Type B pancreatic cell (in vitro differentiated cells): ENCODE measurements at places on chromosomes 1 and 21. TPM values are rescaled to one million over a fixed set of nuclear protein-coding genes. Genes with fewer than 3 reads are reported as not detected.

AHDC1 gene
- total RNA-seq: 49.3 and 61.0 TPM in 2 replicates

GRCh38 chr21:42155045-42155855 is 63.7 kb upstream of the ABCG1 start:
- peaks cover 29% of the 10 kb centered on the region for H3K4me1 ChIP-seq
- no peak overlapping the region for H3K4me3 ChIP-seq
- H3K27me3 ChIP-seq: no peaks in the 10 kb centered on the region
- DNase-seq: no peak
- H3K36me3 ChIP-seq: no peaks in the 10 kb centered on the region

GRCh38 chr21:45129189-45129923 is 55.0 kb downstream of the ADARB1 start:
- peaks cover 21% of the 10 kb centered on the region for H3K4me1 ChIP-seq
- H3K4me3 ChIP-seq: no peak overlapping the region
- H3K27ac ChIP-seq: peak overlapping the region; percentile 34
- no peaks in the 10 kb centered on the region for H3K27me3 ChIP-seq
- no peak for DNase-seq

CRB1 gene
- 5.7 and 14.7 TPM in 2 replicates for total RNA-seq

GRCh38 chr1:24406788-24407187 is 6.8 kb downstream of the STPG1 start:
- H3K4me1 ChIP-seq: peaks cover under 1% of the 10 kb centered on the region
- no peak for DNase-seq
- no peak overlapping the region for H3K27ac ChIP-seq
- H3K27me3 ChIP-seq: no peaks in the 10 kb centered on the region

CFHR2 gene
- not detected in 2 replicates for total RNA-seq

DAB1 gene
- total RNA-seq: 7.2 and 7.3 TPM in 2 replicates

DNA sequence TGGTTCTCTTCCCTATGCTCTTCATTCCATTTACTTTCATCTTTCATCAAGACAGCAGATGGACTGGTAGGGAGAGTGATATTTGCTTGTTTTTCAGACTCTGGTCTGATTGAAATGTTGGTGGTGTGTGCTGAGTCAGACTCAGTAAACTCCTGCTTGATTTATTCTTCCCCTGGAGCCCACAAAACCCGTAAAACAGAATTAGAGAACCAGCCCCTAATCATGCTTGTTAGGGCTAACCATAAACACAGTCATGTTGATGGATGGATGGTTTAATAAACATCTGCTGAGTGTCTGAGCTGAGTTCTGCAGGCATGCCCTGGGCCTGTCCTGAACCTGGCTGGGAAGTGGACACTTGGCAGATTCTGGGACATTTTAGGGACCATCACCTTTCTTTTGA is 24.8 kb downstream of the NOS1AP start:
- DNase-seq: no peak
- no peaks in the 10 kb centered on the region for H3K27me3 ChIP-seq
- H3K36me3 ChIP-seq: peaks cover 18% of the 10 kb centered on the region
- peak overlapping the region; percentile 17 for H3K4me3 ChIP-seq
- peaks cover 26% of the 10 kb centered on the region for H3K4me1 ChIP-seq
- peak overlapping the region; percentile 63 for H3K27ac ChIP-seq

- H3K36me3 ChIP-seq: peaks cover 10% of the 10 kb centered on the region
- peaks cover 28% of the 10 kb centered on the region for H3K4me1 ChIP-seq
- no peak for DNase-seq
- H3K27ac ChIP-seq: peak overlapping the region; percentile 74
- no peaks in the 10 kb centered on the region for H3K27me3 ChIP-seq
Observed at GRCh38 chr1:23380719-23381118, 11.1 kb upstream of the ZNF436 start.

DNA sequence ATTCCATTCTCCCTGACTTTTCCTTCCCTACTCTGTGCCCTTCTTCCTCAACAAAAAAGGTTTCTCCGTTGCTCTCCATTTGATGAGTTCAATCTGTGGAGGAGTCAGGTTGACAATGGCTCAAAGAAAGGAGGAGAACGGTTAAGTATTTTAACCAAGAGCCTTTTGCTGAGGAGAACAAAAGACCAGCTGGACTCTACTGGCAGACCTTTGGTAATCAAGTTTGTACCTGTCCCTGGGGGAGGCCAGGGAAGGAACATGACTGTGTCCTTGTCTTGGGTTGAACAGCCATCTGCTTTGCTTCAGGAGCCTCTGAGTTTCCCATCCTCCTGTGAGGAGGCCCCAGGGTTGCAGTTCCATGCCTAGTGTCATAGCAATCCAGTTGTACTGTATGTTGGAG is 29.9 kb downstream of the TTF2 start:
- no peak for DNase-seq
- H3K36me3 ChIP-seq: peaks cover 26% of the 10 kb centered on the region
- H3K4me1 ChIP-seq: peaks cover 19% of the 10 kb centered on the region
- no peak overlapping the region for H3K27ac ChIP-seq

GRCh38 chr1:107870696-107871095 is 94.3 kb downstream of the VAV3 start:
- no peak for DNase-seq
- no peak overlapping the region for H3K27ac ChIP-seq
- no peaks in the 10 kb centered on the region for H3K36me3 ChIP-seq
- H3K4me3 ChIP-seq: no peak overlapping the region
- no peaks in the 10 kb centered on the region for H3K27me3 ChIP-seq

DNA sequence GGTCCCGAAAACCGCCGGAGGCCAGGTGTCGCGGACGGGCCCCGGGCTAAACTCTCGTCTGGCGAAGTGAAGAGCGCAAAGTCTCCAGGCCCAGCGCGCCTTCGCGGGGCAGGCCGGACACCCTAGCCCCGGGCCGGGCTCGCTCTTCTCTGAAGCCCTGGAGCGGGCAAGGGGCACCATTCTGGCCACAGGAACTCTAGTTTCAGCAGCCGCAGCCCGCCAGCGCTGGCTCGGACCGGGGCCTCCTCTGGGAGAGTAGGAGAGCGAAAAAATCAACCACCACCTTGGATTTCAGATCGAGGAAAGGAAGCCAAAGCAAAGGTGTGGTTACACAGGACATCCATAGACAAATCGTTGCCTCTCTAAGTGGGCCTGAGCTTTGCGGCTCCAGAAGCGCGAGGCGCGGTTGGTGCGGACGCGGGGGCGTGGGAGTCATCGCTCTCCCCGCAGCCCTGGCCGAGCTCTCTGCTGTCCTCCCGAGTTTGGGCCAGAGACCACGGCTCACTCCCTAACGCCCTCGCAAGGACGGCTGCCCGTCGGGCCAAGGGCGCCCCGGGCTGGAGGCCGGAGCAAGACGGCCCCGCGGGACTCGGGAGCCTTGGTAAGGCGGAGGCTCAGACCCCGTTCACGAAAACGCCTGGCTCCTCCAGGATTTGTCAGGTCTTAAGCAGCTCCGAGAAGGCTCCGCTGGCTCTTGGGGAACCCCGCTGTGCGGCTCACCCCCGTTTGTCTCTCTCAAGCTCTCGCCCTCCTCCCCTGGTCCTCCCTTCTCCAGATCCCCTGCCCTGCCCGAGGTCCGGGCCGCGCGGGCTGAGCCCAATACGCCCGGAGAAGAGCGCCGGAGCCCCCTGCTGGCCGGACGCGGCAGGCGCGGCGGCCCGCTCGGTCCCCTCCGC is 132.9 kb upstream of the DPYD start:
- peak; percentile 73 for DNase-seq
- H3K27me3 ChIP-seq: peaks cover 78% of the 10 kb centered on the region
- H3K4me1 ChIP-seq: no peaks in the 10 kb centered on the region
- H3K36me3 ChIP-seq: no peaks in the 10 kb centered on the region
- H3K4me3 ChIP-seq: peak overlapping the region; percentile 74

GRCh38 chr1:157870490-157870889 is 28.9 kb upstream of the CD5L start:
- no peak overlapping the region for H3K4me3 ChIP-seq
- DNase-seq: no peak
- peaks cover 16% of the 10 kb centered on the region for H3K27me3 ChIP-seq
- no peak overlapping the region for H3K27ac ChIP-seq
- no peaks in the 10 kb centered on the region for H3K36me3 ChIP-seq

DNA sequence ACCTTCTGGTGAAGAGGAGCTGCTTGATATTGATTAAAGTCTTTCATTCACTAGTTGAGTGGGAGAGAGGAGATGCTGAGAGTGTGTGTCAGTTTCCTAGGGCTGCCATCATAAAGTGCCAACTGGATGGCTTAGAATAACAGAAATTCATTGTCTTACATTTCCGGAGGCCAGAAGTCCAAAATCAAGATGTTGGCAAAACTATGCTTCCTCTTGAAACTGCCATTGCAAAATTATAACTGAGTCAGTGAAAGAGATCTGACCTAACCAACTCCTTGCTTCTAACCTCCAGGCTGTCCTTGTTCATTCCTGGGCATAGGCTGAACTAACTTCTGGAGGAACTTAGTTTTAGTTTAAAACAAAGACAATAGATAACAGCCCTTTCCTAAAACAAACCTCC is 47.1 kb downstream of the PTGS2 start:
- H3K27ac ChIP-seq: no peak overlapping the region
- no peak for DNase-seq
- H3K4me3 ChIP-seq: no peak overlapping the region
- no peaks in the 10 kb centered on the region for H3K4me1 ChIP-seq

- no peak overlapping the region for H3K4me3 ChIP-seq
- DNase-seq: peak; percentile 55
- H3K4me1 ChIP-seq: no peaks in the 10 kb centered on the region
- H3K27ac ChIP-seq: no peak overlapping the region
- H3K27me3 ChIP-seq: no peaks in the 10 kb centered on the region
Observed at GRCh38 chr1:228309326-228310067, 97.1 kb downstream of the TRIM11 start.

DNA sequence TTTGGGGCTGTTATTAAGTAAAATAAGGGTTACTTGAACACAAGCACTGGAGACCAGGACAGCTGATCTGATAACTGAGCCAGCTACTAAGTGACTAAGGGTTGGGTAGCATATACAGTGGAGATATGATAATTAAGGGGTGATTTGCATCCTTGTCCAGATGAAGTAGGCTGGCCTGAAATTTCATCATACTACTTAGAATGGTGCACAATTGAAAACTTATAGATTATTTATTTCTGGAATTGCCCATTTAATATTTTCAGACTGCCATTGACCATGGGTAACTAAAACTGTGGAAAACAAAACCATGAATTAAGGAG is 3.8 kb upstream of the CD1B start:
- DNase-seq: no peak
- H3K27me3 ChIP-seq: no peaks in the 10 kb centered on the region
- no peak overlapping the region for H3K4me3 ChIP-seq
- H3K36me3 ChIP-seq: no peaks in the 10 kb centered on the region

TCEA3 gene
- 8.8 and 9.2 TPM in 2 replicates for total RNA-seq

SPRR3 gene
- total RNA-seq: 155 and 164 TPM in 2 replicates

GJA8 gene
- total RNA-seq: not detected in 2 replicates

SFN gene
- total RNA-seq: 27.7 and 86.8 TPM in 2 replicates

DNA sequence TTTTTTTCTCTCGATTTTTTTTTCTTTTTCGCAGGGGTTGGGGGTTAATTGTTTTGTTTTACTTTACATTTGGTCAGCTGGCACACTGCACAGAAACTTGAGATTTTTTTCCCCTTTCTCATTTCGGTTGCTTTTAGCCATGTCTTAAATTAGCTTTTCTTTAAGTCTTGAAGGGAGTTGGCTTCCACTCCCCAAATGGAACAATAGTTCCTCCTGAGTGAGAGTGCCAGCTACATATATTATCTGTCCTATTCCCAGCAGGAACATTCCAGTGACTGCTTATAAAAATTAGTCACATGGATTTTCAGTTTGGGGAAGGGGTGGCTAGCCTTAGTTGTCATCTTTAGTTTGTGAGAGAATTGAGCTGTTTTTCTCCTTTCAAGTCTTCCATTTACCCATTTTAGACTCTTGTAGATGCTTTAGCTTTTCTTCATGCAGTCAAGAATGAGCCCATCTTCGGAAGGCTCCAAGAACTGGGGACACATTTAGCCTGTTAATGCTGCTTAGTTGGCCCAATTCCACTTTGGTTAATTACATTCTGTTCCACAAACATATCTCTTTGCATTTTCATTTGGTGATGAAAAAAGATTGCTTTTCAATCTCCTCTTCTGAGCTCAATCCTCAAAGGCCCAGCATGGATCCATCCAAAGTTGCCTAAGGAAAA is 510.1 kb upstream of the CXADR start:
- H3K4me1 ChIP-seq: peaks cover 15% of the 10 kb centered on the region
- peak overlapping the region; percentile 40 for H3K4me3 ChIP-seq
- H3K36me3 ChIP-seq: no peaks in the 10 kb centered on the region
- H3K27ac ChIP-seq: peak overlapping the region; percentile 18
- no peak for DNase-seq

DNA sequence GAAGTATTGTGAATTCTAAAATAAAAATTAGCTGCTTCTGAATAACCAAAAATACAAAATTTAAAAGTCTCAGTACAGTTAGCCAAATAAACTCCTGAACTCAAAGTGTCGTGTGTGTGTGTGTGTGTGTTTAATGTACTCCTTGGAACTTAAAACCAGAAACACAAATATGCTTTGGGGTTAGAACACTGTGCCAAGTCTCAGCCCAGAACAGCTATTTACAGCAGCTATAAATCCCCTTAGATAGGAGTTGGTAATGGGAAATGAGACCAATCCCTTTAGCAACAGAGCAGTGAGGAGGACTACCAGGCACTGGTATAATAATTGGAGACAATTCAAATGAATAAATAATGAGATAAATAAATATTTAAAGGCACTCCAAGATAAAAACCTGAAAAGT is 83.1 kb downstream of the PATJ start:
- H3K36me3 ChIP-seq: peaks cover 38% of the 10 kb centered on the region
- no peak overlapping the region for H3K27ac ChIP-seq
- no peaks in the 10 kb centered on the region for H3K27me3 ChIP-seq
- no peaks in the 10 kb centered on the region for H3K4me1 ChIP-seq
- no peak overlapping the region for H3K4me3 ChIP-seq

KLF17 gene
- total RNA-seq: not detected in 2 replicates

- H3K27me3 ChIP-seq: peaks cover 29% of the 10 kb centered on the region
- H3K27ac ChIP-seq: no peak overlapping the region
- H3K36me3 ChIP-seq: no peaks in the 10 kb centered on the region
- no peak for DNase-seq
- H3K4me1 ChIP-seq: peaks cover 10% of the 10 kb centered on the region
Observed at GRCh38 chr1:24939040-24939674, 9.1 kb upstream of the RUNX3 start.

AKR7A2 gene
- total RNA-seq: 57.2 and 75.2 TPM in 2 replicates

RBP7 gene
- 0.92 and 2.9 TPM in 2 replicates for total RNA-seq

- peaks cover 7% of the 10 kb centered on the region for H3K27me3 ChIP-seq
- no peak overlapping the region for H3K27ac ChIP-seq
- H3K36me3 ChIP-seq: no peaks in the 10 kb centered on the region
- H3K4me3 ChIP-seq: no peak overlapping the region
- DNase-seq: no peak
Observed at GRCh38 chr1:41687007-41687406, 202.5 kb upstream of the EDN2 start.

ORC1 gene
- 6.5 and 14.8 TPM in 2 replicates for total RNA-seq

- no peak for DNase-seq
- peaks cover 19% of the 10 kb centered on the region for H3K27me3 ChIP-seq
- H3K4me3 ChIP-seq: peak overlapping the region; percentile 100
- H3K36me3 ChIP-seq: peaks cover 11% of the 10 kb centered on the region
Observed at GRCh38 chr1:35640380-35641232, 720 bp downstream of the PSMB2 start.

DNA sequence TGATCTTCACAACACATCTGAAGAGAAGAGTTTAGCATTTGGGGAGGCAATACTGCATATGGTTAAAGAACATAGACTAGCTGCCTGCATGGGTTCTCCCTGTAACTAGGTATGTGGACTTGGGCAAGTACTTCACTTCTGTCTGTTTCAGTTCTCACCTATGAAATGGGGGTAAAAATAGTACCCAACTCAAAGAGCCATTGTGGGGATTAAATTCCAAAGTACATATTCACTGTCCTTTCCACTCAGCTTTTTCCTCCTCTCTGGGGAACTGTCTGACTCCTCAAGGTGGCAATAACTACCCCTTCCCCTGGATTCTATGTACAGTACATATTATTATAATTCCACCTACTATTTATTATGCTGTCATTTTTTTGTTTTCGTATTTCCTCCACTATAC is 44.7 kb downstream of the USP24 start:
- peaks cover 23% of the 10 kb centered on the region for H3K36me3 ChIP-seq
- no peak overlapping the region for H3K27ac ChIP-seq
- H3K27me3 ChIP-seq: no peaks in the 10 kb centered on the region
- peaks cover 5% of the 10 kb centered on the region for H3K4me1 ChIP-seq
- no peak overlapping the region for H3K4me3 ChIP-seq
- no peak for DNase-seq
